ENCODE measurements at places on chromosomes 6 and 20.

DNA sequence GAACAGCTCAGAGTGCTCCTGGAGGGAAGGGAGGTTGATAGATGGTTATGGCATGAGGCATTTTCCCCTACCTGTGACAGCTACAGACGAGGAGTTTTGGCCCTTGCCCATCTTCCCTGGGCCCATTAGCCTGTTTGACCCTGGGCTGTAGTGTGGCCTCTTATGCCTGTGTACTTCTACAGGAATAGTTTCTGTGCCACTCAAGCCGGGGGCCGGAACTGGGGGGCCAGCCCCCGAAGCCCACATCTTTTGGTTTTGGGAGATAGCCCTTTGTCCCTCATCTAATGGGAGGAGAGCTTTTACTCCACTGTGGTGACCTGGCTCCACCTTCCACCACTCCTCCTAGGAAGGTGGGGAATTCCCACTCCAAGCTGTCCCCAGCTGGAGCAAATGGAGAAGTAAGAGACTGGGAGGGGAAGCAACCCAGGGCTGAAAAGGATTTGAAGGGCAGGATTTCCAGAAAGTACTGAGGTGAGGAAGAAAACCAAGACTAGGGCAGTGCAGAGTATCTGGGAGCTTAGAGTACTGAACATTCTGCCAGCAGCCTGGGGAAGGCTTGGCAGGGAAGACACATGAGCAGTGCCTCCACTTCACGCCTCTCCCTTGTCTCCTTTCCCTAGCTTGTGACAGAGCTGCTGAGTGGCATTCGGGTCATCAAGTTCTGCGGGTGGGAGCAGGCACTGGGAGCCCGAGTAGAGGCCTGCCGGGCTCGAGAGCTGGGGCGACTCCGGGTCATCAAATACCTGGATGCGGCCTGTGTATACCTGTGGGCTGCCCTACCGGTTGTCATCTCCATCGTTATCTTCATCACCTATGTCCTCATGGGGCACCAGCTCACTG lies 6.9 kb downstream of the ABCC10 start:
- no peak for DNase-seq

DNA sequence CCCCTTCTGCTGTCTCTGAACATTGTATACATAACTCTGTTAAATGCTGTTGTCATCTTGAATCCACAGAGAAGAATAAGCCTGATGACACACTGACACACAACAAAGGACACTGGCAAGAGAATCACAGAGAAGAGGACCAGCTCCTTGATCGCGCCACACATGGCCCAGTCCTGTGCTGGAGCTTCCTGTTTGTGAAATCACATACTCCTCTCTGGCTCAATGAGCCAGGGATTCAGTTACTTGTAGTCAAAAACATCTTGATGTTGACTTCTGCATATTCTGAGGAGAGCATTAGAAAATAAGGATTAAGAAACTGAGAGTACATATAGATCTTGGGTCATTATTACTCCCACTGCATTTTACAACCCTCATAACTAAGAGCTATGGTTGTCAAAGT lies 100.1 kb downstream of the EPB41L2 start:
- DNase-seq = no peak

GRCh38 chr6:26045065-26045927 lies 41.9 kb upstream of the HFE start:
- DNase-seq = peak; percentile 85

DNA sequence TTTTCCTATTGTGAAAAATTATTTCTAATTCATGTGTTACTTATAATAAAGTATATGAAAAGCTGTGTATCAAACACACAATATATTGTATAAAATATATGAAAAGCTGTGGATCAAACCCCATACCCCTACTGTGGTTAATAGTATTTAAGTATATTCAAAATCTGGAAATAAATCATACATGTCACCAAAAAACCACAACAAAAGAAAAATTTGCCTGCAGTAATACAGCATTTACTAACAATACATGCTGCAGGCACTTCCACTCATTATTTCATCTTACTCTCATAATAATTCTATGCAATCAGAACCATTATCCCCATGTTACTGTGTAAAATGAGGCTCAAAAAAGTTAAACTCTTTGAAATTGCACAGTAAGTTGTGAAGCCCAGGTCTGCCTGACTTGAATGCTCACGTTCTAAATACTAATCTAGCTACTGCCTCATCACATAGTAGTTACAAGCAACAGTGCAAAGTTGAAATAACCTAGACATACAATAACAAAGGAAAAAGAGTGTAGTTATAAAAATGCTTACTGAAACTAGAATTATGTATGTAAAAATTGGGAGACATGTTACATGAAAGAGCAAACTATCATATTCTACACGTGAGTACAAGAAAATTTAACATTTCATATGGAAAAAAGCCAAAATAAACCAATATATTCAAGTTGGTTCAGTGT lies 61.7 kb downstream of the FAM217A start:
- DNase-seq = no peak

- DNase-seq = no peak
These were observed 70.4 kb downstream of the METTL24 start for GRCh38 chr6:110287462-110288341.
